ENCODE measurements at places on chromosomes 7 and 10. TPM values are rescaled to one million over a fixed set of nuclear protein-coding genes. Genes with fewer than 3 reads are reported as not detected.

GRCh38 chr7:45036796-45037195 lies 36.8 kb downstream of the CCM2 start:
- DNase-seq, result no peak

Gene OR2A7
- total RNA-seq, result 1.6 TPM

Gene DKK1
- total RNA-seq, result not detected

GRCh38 chr10:62085404-62085803 lies 183.2 kb downstream of the RTKN2 start:
- DNase-seq, result no peak

GRCh38 chr7:23315366-23315765 lies 16.2 kb downstream of the MALSU1 start:
- DNase-seq, result no peak

Gene PNLIPRP1
- not detected for total RNA-seq

DNA sequence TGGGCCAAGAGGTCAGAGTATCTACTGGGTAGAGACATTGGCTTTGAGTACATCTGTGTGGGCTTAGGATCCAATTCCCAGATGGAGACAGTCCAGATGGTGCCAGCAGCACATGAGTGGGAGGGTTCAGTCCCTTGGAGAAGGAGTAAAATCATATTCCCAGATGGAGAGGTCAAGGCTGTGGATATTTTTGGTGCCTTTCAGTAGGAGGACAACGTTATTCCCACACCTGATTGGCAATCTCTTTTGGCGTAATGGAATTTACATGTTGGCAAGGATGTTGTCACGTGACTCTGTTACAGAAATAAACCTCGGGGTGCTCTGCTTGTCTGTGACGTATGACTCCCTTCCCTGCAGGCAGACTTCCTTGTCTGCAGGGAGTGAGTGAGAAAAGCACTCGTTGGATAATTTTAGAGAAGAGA lies 27.6 kb downstream of the NPS start:
- DNase-seq, result no peak

Gene ZPBP
- not detected for total RNA-seq

All from activated naive CD4-positive, alpha-beta T cell treated with anti-CD3 and anti-CD28 coated beads, Interleukin-2, amount 50 U/mL, for 72 hours (primary cell).